Activated naive CD8-positive, alpha-beta T cell treated with anti-CD3 and anti-CD28 coated beads, Interleukin-2, amount 10 ng/mL, durations not matched to agents 7 days and 5 days (primary cell): ENCODE measurements at places on chromosomes 5 and 9. TPM values are rescaled to one million over a fixed set of nuclear protein-coding genes. Genes with fewer than 3 reads are reported as not detected.

GRCh38 chr9:83219154-83219923 is 156.4 kb upstream of the RASEF start:
- H3K4me3 ChIP-seq: peak overlapping the region; percentile 91
- peak; percentile 50 for DNase-seq
- H3K4me1 ChIP-seq: peaks cover 3% of the 10 kb centered on the region
- peaks cover 30% of the 10 kb centered on the region for H3K27me3 ChIP-seq
- no peaks in the 10 kb centered on the region for H3K36me3 ChIP-seq
- peak overlapping the region; percentile 68 for H3K27ac ChIP-seq

DNA sequence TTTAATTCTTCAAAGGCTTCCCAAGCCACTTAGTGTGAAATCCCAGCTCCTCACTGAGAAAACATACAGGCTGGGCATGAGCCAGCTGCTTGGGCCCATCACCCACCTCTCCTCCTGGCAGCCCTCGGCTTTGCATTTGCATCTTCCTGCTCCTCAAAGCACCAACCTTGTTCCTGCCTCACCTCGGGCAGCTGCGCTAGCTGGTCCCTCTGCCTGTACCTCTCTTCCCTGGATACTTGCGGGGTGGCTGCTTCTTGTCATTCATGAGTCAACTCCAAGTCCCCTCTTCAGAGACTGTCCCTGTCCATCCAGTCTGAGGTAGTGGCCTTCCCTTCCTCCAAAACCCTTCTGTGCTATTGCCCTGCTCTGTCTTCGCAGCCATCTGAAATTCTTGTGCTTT is 116.1 kb upstream of the CXCL14 start:
- no peaks in the 10 kb centered on the region for H3K27me3 ChIP-seq
- H3K36me3 ChIP-seq: no peaks in the 10 kb centered on the region
- H3K27ac ChIP-seq: no peak overlapping the region
- H3K4me1 ChIP-seq: no peaks in the 10 kb centered on the region
- no peak for DNase-seq
- no peak overlapping the region for H3K4me3 ChIP-seq

DNA sequence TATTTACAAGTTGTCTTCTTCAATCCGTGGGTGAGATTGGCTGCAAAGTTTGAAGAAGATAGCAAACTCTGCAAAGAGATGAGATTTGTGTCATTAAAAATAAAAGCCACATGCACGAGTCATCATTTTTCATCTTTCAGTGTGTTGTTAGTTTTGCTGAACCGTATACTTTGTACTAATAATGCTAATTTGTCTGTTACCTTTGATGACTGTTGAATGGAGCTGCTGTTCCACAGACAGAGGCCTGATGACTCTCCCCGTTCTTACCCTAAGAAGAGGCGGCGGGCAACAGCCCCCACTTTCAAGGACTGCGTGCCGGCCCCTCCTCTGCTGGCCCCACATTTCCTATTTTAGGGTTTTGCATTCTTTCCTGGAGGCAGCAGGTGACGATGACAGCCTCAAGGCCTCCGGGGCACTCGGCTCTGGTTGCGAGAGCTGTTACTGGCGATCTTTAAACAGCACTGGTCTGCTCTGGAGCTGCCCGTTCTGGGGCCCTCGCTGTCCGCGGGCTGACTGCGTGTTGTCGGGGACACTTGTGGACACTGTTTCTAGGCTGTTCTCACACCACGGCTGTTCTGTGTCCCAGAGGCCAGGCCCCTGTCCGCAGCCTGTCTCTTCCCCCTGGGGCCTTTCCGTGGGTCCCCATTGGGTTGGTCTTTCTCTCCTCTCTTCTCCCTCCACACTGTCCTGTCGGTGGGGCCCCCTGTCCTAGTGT is 35.1 kb downstream of the NDUFS6 start:
- peaks cover 10% of the 10 kb centered on the region for H3K27me3 ChIP-seq
- H3K4me3 ChIP-seq: no peak overlapping the region
- DNase-seq: no peak
- no peaks in the 10 kb centered on the region for H3K4me1 ChIP-seq

DNA sequence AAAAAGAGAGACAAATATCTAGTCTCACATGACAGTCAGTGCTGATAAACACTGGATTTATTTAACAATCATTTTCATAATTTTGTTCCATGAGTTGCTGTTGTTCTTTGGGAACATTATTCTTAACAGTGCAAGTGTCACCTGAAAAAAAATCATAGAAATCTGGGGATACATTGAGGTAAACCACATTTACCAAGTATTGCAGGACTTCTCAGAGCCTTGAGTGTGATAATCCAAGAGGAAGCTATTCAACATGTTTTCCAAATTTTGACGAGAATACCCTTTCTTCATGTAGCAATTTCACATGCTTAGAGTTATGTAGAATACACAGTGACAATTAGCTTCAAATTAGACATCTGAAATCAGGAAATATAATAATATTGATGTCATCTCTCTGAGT is 108.5 kb downstream of the MEGF10 start:
- no peak overlapping the region for H3K4me3 ChIP-seq
- H3K4me1 ChIP-seq: no peaks in the 10 kb centered on the region
- peaks cover 30% of the 10 kb centered on the region for H3K27me3 ChIP-seq
- no peak overlapping the region for H3K27ac ChIP-seq
- no peak for DNase-seq

GRCh38 chr5:151038412-151038745 is 18.0 kb downstream of the GPX3 start:
- peaks cover 2% of the 10 kb centered on the region for H3K4me1 ChIP-seq
- DNase-seq: no peak
- H3K36me3 ChIP-seq: peaks cover 36% of the 10 kb centered on the region

DNA sequence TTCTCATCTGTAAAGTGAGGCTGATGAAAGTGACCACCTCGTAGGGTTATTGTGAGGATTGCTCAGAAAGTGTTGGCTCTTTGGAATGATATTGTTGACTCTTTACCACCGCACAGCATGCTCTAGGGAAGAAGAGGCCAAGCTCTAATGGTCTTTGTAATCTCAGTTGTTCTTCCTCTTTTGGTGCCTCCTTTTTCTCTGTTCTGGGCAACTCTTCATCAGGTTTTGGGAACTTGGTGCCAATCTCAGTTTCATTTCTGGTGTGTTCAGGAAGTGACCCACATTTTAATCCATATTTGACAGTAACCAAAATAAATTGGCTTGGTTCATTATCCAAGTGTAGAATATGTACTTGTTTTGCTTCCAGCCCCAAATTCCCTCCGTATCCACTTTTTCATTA is 25.1 kb downstream of the ARHGAP26 start:
- H3K4me1 ChIP-seq: peaks cover 48% of the 10 kb centered on the region
- no peaks in the 10 kb centered on the region for H3K27me3 ChIP-seq
- no peak overlapping the region for H3K27ac ChIP-seq
- no peak overlapping the region for H3K4me3 ChIP-seq

GRCh38 chr5:108867656-108868055 is 120.0 kb downstream of the FER start:
- no peak overlapping the region for H3K4me3 ChIP-seq
- peaks cover 4% of the 10 kb centered on the region for H3K36me3 ChIP-seq
- H3K27me3 ChIP-seq: no peaks in the 10 kb centered on the region
- no peak overlapping the region for H3K27ac ChIP-seq
- DNase-seq: no peak
- H3K4me1 ChIP-seq: no peaks in the 10 kb centered on the region

GRCh38 chr9:17994695-17995425 is 416.0 kb downstream of the SH3GL2 start:
- H3K4me1 ChIP-seq: no peaks in the 10 kb centered on the region
- H3K27me3 ChIP-seq: no peaks in the 10 kb centered on the region
- H3K4me3 ChIP-seq: no peak overlapping the region
- H3K27ac ChIP-seq: no peak overlapping the region

- H3K4me3 ChIP-seq: no peak overlapping the region
- H3K27me3 ChIP-seq: no peaks in the 10 kb centered on the region
- peaks cover 14% of the 10 kb centered on the region for H3K36me3 ChIP-seq
- no peak for DNase-seq
- no peak overlapping the region for H3K27ac ChIP-seq
Measured at GRCh38 chr9:34086864-34087263, 38.2 kb upstream of the UBAP2 start.

DNA sequence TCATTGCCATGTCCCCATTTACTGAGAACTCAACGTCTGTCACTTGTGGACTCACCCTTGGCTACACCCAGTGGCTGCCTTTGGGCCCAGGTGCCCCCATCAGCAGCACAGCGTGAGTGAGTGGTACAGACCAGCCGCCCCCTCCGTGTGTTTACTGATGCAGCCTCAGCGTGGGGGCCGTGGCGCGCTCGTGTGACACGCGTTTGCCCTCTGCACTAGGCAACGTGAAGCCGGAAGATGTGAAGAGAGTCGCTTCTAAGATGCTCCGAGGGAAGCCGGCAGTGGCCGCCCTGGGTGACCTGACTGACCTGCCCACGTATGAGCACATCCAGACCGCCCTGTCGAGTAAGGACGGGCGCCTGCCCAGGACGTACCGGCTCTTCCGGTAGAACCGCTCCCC is 12.4 kb downstream of the PMPCA start:
- no peak overlapping the region for H3K4me3 ChIP-seq
- H3K4me1 ChIP-seq: no peaks in the 10 kb centered on the region
- H3K27ac ChIP-seq: no peak overlapping the region
- DNase-seq: no peak
- no peaks in the 10 kb centered on the region for H3K27me3 ChIP-seq

- no peaks in the 10 kb centered on the region for H3K36me3 ChIP-seq
- no peak overlapping the region for H3K27ac ChIP-seq
- H3K4me3 ChIP-seq: no peak overlapping the region
- H3K27me3 ChIP-seq: no peaks in the 10 kb centered on the region
- DNase-seq: no peak
- no peaks in the 10 kb centered on the region for H3K4me1 ChIP-seq
Measured at GRCh38 chr9:13590996-13591395, 311.5 kb upstream of the MPDZ start.

DNA sequence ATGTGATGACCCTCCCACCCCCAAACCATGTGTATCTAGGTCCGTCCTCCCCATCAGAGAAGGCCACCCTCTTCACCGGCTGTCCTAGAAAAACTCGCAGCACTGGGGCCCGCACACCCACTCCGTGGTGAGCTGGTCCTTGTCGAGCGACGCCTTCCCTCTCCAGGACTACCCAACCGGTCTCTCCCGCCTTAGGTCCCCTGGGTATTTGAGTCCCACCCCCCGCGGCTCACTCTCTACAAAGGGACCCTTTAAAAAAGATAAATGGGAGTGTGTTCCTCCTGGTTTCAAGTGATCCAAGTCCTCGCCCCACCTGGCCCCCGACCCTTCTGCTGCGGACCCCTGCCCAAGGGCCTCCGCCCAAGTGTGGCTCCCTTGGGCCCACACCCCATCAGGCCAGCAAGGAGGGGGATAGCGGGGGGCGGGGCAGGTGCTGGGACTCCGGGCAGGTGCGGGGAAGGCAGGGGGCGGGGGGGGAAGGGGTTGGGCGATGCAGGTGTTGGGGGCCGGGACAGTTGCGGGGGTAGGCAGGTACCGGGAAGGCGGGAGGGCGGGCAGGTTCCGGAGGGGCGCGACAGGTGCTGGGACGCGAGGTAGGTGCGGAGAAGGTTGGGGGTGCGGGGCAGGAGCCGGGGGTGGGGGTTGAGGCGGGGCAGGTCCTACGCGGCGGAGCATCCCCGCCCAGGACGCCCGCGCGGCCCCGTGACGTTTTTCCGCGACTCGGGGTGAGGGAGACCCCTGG is 970 bp upstream of the ARRDC1 start:
- H3K36me3 ChIP-seq: no peaks in the 10 kb centered on the region
- H3K27ac ChIP-seq: no peak overlapping the region
- H3K27me3 ChIP-seq: peaks cover 2% of the 10 kb centered on the region
- H3K4me3 ChIP-seq: peak overlapping the region; percentile 39

- H3K36me3 ChIP-seq: no peaks in the 10 kb centered on the region
- no peak for DNase-seq
- H3K4me3 ChIP-seq: no peak overlapping the region
- H3K27me3 ChIP-seq: no peaks in the 10 kb centered on the region
Measured at GRCh38 chr5:134594797-134595457, 37.7 kb downstream of the SAR1B start.

GRCh38 chr5:151584057-151584937 is 6.8 kb downstream of the FAT2 start:
- H3K4me3 ChIP-seq: no peak overlapping the region
- no peaks in the 10 kb centered on the region for H3K36me3 ChIP-seq
- H3K27me3 ChIP-seq: no peaks in the 10 kb centered on the region
- no peaks in the 10 kb centered on the region for H3K4me1 ChIP-seq
- DNase-seq: no peak

DNA sequence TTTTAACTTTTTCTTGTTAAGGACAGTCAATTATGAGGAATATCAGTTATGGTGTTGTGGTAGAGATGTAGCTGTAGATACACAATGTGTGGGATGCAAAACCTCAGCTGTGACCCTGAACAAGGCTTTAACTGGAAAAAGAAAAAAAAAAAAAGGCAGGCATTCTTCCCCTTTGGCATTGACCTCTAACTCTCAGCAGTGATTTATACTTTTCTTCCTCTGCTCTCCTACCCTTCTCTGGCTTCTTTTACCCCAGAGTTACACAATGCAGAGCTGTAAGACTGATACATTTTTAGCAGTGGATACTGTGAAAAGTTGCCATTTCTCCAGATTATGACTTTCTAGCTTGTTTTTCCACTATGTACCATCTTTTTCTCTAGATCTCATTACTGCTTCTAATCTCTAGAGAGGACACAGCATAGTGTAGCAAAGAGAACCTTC is 2.0 kb downstream of the CTNNAL1 start:
- DNase-seq: no peak
- peaks cover 4% of the 10 kb centered on the region for H3K36me3 ChIP-seq
- no peak overlapping the region for H3K4me3 ChIP-seq
- peak overlapping the region; percentile 10 for H3K27ac ChIP-seq
- H3K27me3 ChIP-seq: no peaks in the 10 kb centered on the region

DNA sequence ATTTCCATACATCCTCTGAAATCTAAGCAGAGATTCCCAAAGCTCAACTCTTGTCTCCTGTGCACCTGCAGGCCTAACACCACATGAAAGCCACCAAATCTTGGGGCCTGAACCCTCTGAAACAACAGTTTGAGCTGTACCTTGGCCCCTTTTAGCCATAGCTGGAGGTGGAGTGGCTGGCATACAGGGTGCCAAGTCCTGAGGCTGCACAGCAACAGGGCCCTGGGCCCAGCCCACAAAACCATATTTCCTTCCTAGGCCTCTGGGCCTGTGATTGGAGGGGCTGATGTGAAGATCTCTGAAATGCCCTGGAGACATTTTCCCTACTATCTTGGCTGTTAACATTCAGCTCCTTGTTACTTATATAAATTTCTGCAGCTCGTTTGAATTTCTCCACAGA is 26.5 kb downstream of the DOCK2 start:
- H3K27me3 ChIP-seq: no peaks in the 10 kb centered on the region
- H3K36me3 ChIP-seq: peaks cover 57% of the 10 kb centered on the region
- no peak overlapping the region for H3K4me3 ChIP-seq
- DNase-seq: no peak
- H3K4me1 ChIP-seq: peaks cover 19% of the 10 kb centered on the region

- peaks cover 20% of the 10 kb centered on the region for H3K4me1 ChIP-seq
- no peak for DNase-seq
- H3K4me3 ChIP-seq: no peak overlapping the region
- H3K36me3 ChIP-seq: peaks cover 33% of the 10 kb centered on the region
- H3K27me3 ChIP-seq: no peaks in the 10 kb centered on the region
Measured at GRCh38 chr5:55316837-55317236, 9.0 kb downstream of the MTREX start.

- peak overlapping the region; percentile 25 for H3K27ac ChIP-seq
- no peaks in the 10 kb centered on the region for H3K27me3 ChIP-seq
- peak; percentile 31 for DNase-seq
- H3K4me1 ChIP-seq: peaks cover 13% of the 10 kb centered on the region
- no peaks in the 10 kb centered on the region for H3K36me3 ChIP-seq
Measured at GRCh38 chr9:74277532-74277931, 219.6 kb upstream of the RORB start.

Gene GARNL3
- 3.1 TPM for total RNA-seq

Gene ZNF658
- 6.1 TPM for total RNA-seq

Gene MAMDC2
- not detected for total RNA-seq

Gene CARTPT
- total RNA-seq: not detected

Gene STKLD1
- 0.91 TPM for total RNA-seq

Gene FAM153A
- total RNA-seq: 42.0 TPM

Gene ROR2
- total RNA-seq: 0.08 TPM

Gene DDX4
- total RNA-seq: 1.2 TPM

Gene PRLR
- total RNA-seq: not detected
